SHP77 treated with DMSO at 0.1 percent for 48 hours (cell line): ENCODE measurements at places on chromosomes 13 and 19.

- no peak for DNase-seq
Measured at GRCh38 chr13:86757236-86757978, 913.8 kb upstream of the SLITRK5 start.

GRCh38 chr13:47519626-47520025, 481.4 kb downstream of the SUCLA2 start:
- DNase-seq, result no peak

- DNase-seq, result no peak
Measured at GRCh38 chr13:36518707-36519106, 86.4 kb downstream of the CCNA1 start.

DNA sequence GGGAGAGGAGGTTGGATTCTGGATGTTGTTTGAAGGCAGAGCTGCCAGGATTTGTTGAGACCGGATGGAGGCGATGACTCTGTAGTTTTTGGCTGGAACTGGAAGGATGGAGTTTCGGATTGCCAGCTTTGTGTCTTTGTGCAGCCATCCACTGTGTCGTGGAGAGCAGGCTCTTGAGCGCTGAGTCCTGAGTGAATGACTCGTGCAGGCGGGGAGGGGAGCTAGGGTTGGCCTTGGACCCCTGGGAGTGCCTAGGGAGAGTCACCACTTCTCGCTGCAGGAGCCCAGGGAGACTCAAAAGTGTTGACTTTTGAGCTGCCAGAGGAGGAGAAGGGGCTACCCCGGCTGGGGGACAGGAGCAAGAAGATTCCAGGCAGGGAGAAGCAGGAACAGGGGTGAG, 3.9 kb downstream of the TOMM40 start:
- DNase-seq, result no peak

DNA sequence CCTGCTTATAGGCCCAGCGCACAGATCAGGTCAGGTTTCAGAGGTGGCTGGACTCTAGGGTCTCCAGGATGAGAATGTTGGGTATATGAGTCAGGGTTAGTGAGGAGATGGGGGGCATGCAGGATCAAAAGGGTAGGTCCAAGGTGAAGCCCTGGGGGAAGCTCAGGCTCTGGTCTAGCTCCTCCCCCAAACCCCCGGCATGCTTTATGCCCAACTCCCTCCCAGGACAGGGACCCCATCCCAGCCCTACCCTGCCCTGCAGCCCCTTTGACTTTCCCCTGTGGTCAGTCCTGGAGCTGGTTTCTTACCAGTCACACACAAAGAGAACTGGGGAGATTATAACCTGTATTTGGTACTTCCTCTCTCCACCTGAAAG, 9.8 kb upstream of the CEACAM18 start:
- no peak for DNase-seq

GRCh38 chr19:5960005-5961001, 17.6 kb downstream of the RANBP3 start:
- peak; percentile 56 for DNase-seq

DNA sequence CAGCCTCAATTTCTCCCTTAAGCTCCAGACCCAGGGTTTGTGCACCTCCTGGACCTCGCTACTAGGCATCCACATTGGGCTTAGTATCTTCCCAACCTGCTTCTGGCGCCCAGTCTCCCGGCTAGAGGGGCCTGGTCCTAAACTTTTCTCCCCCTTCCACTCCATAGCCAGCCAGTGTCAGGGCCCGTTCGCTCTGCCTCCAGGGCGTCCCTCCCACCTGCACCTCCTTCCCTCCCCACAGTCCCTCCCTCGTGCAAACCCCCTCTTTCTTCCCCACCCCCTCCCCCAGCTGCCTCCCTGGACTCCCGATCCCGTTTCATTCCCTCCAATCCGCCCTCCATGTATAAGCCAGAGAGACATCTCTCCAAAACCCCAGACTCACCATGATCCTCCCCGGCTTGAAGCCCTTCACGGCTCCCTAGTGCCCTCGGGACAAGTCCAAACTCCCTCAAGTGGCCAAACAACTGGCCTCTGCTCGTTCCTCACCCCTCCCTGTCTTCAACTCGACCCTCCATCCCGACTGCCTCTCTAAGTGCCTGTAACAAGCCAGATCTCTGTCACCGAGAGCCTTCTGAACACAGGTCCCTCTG, 997 bp upstream of the SAMD4B start:
- DNase-seq, result no peak

DNA sequence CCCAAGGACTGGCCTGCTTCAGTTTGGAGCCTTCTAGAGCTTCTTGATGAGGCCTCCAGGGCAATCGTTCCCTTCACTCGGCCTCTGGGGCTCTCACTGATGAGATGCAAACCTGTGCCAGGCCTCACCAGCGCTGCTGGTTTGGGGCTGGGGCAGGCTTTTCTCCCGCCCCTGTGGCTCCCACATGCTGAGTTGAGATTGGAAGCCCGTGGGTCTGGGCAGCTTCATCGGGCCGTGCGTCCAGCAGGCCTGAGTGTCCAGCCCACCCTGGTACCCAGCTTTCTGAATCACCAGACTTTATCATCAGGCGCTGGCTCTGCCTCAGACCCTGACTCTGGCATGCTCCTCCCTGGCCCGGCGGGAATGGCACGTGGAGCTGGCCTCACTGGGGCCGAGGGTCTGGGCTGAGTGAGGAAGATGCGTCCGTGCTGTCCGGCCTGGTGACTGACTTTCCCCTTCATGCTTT, 4.3 kb downstream of the CALM3 start:
- DNase-seq, result no peak

DNA sequence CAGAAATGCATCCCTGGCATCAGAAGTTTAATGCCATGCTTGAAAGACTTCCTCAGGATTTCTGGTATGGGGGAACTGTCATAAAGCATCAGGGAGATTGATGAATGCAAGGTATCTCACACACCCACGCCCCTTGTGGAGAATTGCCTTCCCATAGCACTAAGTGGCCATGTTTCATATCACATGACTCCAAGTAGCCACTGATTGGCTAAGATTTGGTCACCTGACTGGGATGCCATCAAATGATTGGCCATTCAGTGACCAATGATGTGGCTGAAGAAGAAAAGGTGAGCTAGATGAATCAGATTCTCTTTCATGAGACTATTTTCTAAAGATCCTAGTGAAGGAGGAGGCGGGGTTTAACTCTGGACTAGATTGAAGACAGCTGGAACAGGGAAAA, 7.3 kb downstream of the KLK8 start:
- DNase-seq, result no peak

GRCh38 chr19:11405846-11406643, 13.1 kb downstream of the RGL3 start:
- DNase-seq, result no peak

GRCh38 chr13:43196086-43196621, 172.8 kb downstream of the DNAJC15 start:
- no peak for DNase-seq

DNA sequence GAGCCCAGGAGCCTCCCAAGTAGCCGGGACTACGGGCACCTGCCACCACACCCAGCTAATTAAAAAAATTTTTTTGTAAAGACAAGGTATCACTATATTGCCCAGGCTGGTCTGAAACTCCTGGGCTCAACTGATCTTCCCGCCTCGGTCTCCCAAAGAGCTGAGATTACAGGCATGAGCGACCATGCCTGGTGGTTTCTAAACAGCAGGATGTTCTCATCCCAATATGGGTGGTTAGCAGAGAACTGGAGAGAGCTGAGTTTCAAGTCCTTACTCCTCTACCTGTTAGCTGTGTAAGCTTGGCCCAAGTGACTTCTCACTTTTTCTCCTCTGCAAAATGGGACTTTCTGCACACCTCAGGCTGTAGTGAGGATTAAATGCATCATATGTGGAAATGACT, 8.0 kb downstream of the TMEM91 start:
- DNase-seq, result no peak

DNA sequence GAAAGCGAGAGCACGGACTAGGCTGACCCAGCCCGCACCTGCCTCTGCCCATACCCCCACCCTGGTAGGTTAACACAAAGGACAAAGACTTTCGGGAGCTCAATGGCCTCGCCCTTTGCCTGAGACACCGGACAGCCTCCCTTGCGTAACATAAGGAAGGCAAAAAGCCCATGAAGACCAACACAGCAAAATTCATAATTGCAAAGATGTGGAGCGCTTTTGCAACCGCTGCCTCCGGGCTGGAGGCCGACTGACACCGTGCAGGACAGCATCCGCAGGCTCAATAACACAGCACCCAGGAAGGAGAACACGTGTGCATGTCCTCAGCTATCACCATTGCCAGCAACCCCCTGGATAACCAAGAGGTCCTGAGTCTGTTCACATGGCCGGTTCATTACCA, 15.4 kb downstream of the LILRA1 start:
- DNase-seq, result no peak
